ENCODE measurements at places on chromosomes 4 and X. TPM values are rescaled to one million over a fixed set of nuclear protein-coding genes. Genes with fewer than 3 reads are reported as not detected.

- H3K36me3 ChIP-seq: no peaks in the 10 kb centered on the region
- no peak for DNase-seq
- no peak overlapping the region for H3K4me3 ChIP-seq
- no peak overlapping the region for H3K27ac ChIP-seq
Measured at GRCh38 chr4:92381616-92382015, 77.8 kb downstream of the GRID2 start.

- H3K27ac ChIP-seq: no peak overlapping the region
- no peak for DNase-seq
- no peak overlapping the region for H3K4me3 ChIP-seq
- no peaks in the 10 kb centered on the region for H3K36me3 ChIP-seq
- no peaks in the 10 kb centered on the region for H3K27me3 ChIP-seq
Measured at GRCh38 chrX:105648732-105649131, 173.6 kb upstream of the NRK start.

- H3K4me1 ChIP-seq: peaks cover 14% of the 10 kb centered on the region
- H3K27me3 ChIP-seq: no peaks in the 10 kb centered on the region
- H3K36me3 ChIP-seq: no peaks in the 10 kb centered on the region
- no peak overlapping the region for H3K27ac ChIP-seq
- H3K4me3 ChIP-seq: no peak overlapping the region
Measured at GRCh38 chrX:53227224-53227765, 2.3 kb upstream of the KDM5C start.

- DNase-seq: no peak
- no peaks in the 10 kb centered on the region for H3K36me3 ChIP-seq
Measured at GRCh38 chr4:107896158-107896645, 35.1 kb upstream of the CYP2U1 start.

The PPP2R2C gene
- total RNA-seq: 0.05 TPM

Data from colonic mucosa (tissue), 4 donors.